NCI-H187 treated with DMSO at 0.1 percent for 48 hours (cell line): ENCODE measurements at places on chromosomes 1 and 21.
A peak's percentile ranks its signal among the peaks of the same experiment; 100 is the strongest.

DNA sequence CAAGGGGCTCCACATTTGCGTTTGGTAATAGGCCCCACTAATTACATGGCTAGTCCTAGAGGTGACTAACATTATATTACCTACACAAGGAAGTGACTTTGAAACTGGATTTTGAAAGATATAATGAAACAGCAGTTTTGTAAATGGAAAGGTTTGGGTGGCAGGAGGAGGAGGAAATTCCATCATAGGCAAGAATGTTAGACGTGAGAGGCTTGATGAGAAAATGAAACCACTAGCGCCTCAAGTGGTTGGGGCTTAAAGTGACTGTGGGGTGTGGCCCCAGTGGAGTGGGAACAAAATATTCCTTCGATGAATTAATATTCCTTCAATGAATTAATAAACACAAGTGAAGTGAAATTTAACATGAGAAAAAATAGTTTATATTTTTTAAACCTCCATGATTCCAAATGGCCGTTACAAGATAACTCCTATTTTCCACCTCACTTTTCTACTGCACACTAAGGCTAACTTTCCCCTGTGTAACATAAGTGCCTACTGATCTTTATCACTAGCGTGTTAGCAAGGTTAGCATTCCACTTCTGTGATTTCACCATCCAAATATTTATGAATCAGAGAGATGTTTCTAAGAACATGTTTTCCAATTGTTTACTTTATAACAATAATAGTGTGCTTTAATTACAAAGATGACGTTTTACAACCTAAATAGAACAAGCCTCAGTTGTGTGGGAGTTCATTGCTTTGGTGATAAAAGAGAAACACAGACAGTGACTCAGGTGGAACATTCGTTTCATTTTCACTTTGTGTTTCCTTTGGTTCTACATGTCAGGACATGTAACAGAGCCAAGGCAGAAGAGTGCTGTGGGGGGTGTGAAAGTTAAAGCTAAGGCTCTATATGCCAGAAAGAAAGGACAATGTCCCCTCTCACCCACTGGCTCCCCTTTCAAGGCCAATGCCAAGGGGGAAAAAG lies 12.5 kb upstream of the ATF3 start:
- no peak for DNase-seq

DNA sequence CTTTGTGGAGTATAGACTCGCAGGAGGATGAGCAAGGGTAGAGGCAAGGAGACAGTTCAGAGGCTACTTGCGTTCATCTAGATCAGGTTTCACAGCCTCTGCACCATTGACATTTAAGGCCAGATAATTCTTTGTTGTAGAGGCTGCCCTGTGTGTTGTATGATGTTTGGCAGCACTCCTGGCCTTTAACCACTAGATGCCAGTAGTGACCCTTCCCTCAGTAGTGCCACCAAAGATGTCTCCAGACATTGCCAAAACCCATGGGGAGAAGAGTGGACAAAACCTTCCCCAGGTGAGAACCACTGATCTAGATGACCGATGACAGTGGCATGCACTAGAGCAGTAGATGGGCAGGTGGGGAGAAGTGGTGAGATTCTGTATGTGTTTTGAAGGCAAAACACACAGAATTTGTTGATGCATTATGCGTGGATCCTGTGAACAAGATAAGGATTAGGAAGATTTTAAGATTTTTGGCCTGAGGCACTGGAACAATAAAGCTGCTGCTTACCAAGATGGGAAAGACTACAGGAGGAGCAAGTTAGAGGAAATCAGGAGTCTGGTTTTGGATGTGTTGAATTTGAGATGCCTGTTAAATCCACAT lies 9.9 kb upstream of the COG2 start:
- DNase-seq = no peak

DNA sequence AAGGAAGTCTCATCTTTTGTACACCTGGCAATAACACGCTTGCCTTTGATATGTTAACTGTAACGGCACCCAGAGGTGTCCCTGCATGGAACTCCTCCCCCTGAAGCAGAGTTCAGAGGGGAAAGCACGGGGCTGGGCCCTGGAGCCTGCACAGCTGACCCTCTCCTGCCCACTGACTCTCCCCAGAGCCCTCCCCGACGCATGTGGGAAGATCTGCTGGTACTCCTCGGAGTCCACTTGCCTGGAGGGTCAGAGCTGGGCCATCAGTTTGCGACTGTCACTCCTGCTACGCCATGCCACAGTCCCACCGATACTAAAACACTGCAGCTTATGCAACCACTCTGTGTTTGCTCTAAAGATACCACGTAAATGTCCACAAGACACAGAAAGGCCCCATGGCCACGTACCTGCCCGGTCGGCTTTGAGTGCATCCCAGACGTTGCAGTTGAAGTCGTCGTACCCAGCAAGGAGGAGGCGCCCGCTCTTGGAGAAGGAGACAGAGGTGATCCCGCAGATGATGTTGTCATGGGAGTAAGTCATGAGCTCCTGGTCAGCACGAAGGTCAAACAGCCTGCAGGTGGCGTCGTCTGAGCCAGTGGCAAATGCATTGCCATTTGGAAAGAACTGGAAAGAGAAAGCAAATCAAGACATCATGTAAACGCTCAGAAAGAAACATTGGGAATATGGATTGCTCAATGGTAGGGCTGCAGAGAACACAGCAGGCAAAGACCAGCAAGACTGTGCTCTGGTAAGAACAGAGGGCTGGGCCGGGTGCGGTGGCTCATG lies 10.6 kb upstream of the NADK start:
- no peak for DNase-seq

DNA sequence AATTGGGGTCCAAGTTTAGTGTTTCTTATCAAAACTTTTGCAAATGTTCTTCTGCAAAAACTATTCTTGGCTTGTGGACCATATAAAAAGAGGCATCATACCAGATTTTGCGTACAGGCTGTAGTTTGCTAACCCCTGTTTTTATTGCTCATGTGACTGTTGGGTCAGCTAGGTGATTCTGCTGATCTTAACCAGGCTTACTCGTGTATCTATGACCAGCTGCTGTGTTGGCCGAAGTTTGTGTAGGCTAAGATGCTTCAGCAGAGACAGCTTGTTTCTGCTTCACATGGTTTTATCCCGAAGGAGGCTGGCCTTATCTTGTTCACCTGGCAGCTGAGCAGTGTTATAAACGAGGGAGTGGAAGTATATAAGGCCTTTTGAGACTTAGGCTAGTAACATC lies 38.2 kb downstream of the POU2F1 start:
- no peak for DNase-seq

GRCh38 chr1:201911826-201912571 lies 23.3 kb downstream of the SHISA4 start:
- DNase-seq = no peak

DNA sequence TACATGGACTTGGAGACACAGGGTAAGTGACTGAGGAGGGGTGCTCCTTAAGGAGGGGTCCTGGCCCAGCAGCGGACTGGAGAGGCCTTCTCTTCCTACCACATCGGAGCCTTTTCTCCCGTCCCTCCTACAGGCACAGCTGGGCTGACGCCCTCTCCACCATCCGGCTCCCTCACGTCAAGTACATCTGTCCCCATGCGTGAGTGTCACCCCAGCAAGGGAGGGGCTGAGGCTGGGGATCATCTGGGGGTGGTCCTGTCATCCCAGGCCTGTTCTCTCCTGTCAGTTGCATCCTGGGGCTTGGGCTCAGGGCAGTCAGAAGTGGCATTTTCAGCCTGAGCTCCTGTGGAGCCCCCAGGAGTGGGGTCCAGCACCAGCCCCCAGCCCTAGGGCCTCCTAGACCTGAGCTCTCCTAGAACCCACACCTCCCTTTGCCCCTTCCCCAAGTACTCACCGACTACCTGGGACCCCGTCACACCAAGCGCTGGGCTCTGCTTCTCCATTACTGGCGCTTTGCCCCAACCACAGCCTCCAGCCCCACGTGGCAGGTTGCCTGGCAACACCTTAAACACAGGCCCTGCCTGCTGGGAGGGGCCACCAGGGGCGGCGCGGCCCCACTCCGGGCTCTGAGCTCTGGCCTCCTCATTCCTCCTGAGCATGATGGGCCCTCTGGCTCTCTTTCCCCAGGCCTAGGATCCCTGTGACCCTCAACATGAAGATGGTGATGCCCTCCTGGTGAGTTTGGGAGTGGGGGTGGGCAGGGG lies 2.3 kb downstream of the LYPLA2 start:
- no peak for DNase-seq

- DNase-seq = no peak
Measured at GRCh38 chr1:199399996-199400724, 627.4 kb upstream of the NR5A2 start.

DNA sequence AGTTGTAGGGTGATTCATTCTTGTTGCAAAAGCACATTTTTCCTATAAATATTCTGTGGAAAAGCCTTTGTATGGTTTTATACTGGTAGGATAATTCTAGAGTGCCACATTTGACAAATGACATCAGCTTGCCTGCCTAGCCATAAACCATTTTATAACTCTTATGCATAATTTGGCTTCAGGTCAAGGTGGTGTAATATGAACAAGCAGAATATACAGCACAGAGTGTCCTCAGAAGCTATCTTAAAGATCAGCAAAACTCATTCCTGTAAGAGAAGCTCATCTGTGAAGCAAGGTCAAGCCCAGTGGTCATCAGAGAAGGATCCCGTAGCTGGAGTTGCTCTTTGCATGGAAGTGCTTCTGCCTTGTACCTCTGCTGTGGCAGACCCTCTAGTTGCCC lies 24.0 kb upstream of the C1orf21 start:
- DNase-seq = no peak

DNA sequence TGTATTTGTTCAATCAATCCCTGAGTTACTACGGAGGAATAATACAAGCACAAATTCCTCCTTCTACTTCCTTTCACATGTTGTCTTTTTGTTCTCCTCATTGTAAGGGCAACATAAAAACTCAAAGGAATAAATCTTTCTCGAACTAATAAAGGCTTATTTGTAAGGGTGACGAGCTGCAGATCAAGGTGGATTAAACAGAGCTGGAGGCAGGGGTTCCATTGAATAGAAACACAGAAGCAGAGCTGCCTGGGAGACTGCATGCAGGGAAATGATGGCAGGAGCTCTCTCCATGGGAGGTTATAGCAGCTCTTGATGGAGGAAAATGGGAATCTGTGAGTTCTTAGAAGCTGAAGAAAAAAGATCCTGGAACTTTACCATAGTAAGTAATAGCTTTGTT lies 160.2 kb downstream of the CYYR1 start:
- no peak for DNase-seq

DNA sequence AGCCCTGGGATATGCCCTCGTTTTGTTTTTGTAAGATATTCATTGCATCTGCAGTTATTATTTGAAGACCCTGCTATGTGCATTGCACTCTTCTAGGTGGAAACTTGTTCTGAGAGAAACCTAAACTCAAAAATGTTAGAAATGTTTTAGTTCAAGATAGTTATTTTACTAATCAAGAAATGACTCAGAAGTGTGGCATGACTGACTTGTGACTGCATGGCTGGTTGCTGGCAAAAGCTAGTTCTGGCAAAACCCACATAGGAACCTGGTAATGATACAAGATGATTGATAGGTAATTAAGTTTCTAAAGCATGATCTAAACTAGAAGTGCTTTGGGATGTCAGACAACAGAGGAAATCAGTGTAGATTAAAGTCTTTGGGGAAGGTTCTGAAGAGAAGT lies 33.8 kb upstream of the NFASC start:
- no peak for DNase-seq

DNA sequence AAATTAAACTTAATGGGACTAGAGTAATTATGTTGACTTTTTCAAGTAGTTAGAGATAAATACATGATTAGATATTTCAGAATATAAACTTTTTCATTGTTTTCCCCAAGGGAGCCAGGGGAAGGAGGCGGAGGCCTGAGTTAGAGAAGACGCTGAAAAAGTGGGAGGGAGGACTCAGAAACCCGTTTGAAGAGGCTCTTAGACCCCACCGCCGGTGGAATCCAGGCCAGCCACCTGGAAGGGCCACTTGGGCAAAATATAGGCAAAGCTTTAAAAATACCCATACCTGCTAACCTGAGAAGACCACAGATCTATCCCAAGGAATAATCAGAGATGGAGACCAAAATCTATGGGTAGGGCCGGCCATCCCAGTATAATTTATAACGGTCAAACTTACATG lies 242.6 kb downstream of the PTPRU start:
- no peak for DNase-seq

DNA sequence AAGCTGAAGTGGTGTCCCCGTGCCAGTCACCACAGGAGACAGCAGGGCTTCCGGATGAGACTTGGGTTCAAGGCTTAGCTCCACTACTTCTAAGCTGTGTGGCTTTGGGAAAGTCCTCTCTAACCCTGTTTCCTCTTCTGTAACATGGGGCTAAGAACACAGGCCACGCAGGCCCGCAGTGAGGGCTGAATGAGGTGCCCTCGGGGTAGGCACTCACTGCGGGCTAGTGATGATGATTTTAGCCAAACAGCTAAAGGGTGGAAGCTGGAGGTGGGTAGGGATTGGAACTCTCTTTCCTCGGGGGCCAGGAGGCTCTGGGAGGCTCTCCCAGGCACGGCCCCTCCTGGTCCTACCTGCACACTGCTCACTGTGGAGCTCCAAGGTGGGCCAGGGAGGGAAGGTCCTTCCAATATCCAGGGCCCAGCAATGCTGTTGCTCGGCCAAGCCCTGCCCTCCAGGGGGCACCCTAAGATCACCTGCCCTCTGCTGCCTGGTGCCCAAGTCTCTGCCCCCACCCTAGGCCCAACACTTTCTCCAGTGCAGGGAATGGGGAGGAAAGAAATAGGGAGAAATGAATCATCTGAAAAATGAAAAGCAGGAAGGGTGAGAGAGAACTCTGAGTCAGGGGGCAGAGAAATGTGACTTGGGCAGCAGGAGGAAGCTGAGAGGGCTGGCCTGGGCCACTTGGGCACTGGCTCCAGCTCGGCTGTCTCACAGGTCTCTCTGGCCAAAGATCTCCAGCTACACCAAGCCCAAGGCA lies 19.2 kb upstream of the EVA1B start:
- no peak for DNase-seq

- DNase-seq = peak; percentile 13
Measured at GRCh38 chr1:110962892-110963690, 631 bp downstream of the LRIF1 start.

DNA sequence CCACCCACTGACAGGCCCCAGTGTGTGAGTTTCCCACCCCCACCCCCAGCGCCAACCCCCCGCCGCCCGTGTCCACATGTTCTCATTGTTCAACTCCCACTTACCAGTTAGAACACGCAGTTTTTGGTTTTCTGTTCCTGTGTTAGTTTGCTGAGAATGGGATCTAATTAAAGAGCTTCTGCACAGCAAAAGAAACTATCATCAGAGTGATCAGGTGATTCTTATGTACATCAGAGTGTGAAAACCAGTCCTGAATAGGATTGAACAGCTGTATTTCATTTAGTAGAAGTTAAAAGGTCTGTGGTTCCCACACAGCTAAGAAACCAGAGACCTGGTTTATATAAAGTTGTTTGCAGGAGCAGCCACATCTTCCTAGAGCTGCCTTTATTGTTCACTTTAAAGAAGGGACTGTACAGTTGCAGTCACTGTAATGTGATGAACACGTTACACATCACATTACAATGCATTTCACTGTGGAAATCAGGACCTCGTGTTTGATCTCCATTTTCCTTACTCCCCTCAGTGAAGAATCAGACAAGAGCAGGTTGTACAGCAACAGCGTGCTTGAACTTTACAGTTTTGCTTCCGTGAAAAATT lies 1.2 kb downstream of the GBP6 start:
- DNase-seq = no peak

DNA sequence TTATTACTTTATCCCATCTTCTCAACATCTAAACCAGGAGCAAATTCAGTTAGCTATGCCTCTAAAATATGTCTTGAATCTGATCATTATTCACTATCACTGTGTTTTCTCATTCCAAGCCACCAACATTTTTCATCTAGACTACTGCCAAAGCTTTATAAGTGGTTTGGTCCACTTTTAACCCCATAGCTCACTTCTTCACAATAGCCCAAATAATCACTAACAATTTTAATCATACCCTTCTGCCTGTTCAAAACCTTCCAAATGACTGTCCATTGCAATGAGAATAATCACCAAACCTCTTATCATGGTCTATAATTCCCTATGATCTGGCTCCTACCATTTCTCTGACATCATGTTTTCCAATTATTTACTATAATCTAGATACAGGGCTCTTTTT lies 149.8 kb upstream of the ZNHIT6 start:
- no peak for DNase-seq
